ENCODE measurements at places on chromosomes 6 and 20. TPM values are rescaled to one million over a fixed set of nuclear protein-coding genes. Genes with fewer than 3 reads are reported as not detected.

DNA sequence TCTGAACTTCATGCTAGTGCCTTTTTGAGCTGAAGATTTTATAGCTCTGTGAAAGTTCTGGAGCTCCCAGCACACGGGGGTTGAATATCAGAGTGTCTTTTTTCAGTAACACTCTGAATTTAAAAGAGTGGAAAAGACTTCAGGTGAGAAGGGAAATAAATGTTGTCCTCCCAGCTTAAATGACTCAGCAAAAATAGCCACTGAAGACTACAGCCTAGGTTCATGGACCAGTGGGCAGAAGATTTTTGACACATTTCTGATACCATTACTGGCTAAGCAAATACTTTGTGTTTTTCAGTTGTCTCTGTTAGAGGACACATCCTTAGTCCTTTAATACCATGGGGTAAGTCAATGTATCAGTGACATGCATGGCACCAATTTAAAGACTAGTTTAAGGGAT is 338.5 kb upstream of the SPTLC3 start:
- no peak overlapping the region for H3K27ac ChIP-seq
- no peaks in the 10 kb centered on the region for H3K4me1 ChIP-seq
- H3K36me3 ChIP-seq = no peaks in the 10 kb centered on the region
- H3K27me3 ChIP-seq = no peaks in the 10 kb centered on the region
- no peak for DNase-seq
- H3K4me3 ChIP-seq = no peak overlapping the region

DNA sequence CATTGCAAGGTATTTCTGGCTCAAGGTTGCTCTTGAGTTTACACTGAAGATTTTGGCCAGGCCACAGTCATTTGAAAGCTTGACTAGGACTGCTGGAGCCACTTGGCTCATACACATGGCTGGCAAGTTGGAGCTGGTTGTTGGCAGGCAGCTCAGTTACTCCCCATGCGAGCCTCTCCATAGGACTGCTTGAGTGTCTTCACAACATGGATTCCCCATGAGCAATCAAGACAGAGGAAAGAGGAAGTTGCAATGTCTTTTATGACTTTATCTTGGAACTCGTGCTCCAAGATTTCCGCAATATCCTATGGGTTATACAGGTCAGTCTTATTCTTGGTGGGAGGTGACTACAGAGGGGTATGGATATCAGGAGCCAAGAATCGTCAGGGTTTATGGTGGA is 1.4 kb upstream of the MANBAL start:
- H3K4me3 ChIP-seq = no peak overlapping the region
- DNase-seq = no peak
- no peaks in the 10 kb centered on the region for H3K27me3 ChIP-seq
- no peak overlapping the region for H3K27ac ChIP-seq
- H3K4me1 ChIP-seq = peaks cover 30% of the 10 kb centered on the region
- peaks cover 6% of the 10 kb centered on the region for H3K36me3 ChIP-seq

DNA sequence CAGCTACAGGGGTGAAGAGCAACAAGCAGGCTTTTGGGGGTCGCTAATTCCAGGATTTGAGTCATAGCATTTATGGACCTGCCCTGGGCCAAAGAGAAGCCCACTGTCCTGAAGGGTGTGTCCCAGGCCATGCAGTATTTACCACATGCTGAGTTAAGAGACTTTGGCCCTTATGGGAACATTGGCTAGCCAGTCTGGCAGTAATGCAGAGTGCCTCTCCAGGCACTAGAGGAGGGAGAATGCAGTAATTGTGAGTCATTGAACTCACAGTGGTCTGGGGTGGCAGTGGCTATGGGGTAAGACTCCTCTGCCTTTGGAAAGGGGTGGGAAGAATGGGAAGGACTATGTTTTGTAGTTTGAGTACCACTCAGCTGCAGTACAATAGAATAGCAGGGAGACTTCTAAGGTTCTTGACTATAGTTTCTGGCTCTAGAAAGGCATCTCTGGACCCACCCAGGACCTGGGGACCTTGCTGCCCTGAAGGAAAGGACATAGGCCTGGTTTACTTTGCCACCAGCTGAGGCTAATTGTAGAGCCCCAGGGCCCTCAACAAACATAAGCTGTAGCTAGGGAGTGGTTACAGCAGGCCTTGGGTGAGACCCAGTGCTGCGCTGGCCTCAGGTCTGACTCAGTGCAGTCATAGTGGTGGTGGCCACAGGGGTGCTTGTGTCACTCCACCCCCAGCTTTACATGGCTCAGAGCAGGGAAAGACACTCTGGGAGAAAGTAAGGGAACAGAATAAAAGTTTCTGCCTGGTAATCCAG is 520.9 kb downstream of the HTR1B start:
- no peak overlapping the region for H3K4me3 ChIP-seq
- H3K27me3 ChIP-seq = no peaks in the 10 kb centered on the region
- H3K36me3 ChIP-seq = no peaks in the 10 kb centered on the region
- H3K4me1 ChIP-seq = no peaks in the 10 kb centered on the region
- DNase-seq = no peak

DNA sequence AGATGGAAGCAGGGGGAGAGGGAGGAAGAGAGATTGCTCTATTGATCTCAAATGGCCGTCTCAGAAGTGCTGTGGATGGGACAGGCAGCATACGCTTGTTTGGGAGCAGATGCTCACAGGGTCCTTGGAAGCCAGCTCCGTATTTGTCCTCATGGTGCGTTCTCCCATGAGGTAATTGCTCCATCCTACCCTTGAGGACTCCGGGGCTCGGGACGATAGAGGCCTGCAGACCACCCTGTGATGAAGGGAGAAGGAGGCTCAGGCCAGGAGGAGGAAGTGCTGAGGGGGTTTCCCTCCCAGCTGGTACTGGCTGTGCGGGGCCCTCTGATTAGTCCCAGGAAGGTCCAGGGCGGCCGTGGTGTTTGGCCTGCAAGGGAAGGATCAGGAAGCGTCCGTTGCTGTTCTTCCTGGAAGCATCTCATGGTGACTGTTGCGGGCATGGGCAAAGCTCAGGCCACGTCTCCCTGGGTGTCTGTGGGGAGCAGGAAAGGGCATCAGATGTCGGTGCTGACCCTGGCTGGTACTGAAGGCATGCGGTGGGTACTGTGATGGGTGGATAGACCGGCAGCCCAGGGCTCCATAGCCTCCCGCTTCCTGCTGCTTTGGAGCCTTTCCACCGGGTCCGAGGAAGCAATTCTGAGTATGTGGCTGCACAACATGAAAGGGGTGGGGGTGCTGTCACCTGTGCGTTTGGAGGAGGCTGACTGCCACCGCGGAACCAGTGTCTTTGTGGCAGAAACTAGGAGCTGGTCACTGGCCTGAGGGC is 158.3 kb downstream of the SYCP2 start:
- no peaks in the 10 kb centered on the region for H3K4me1 ChIP-seq
- H3K4me3 ChIP-seq = no peak overlapping the region
- no peak for DNase-seq
- H3K27me3 ChIP-seq = peaks cover 4% of the 10 kb centered on the region
- no peaks in the 10 kb centered on the region for H3K36me3 ChIP-seq

GRCh38 chr6:17167327-17167979 is 65.6 kb downstream of the STMND1 start:
- no peak overlapping the region for H3K4me3 ChIP-seq
- no peaks in the 10 kb centered on the region for H3K27me3 ChIP-seq
- peak; percentile 13 for DNase-seq
- no peaks in the 10 kb centered on the region for H3K4me1 ChIP-seq
- no peak overlapping the region for H3K27ac ChIP-seq

- no peak for DNase-seq
- no peaks in the 10 kb centered on the region for H3K27me3 ChIP-seq
- H3K4me1 ChIP-seq = peaks cover 20% of the 10 kb centered on the region
- H3K27ac ChIP-seq = peak overlapping the region; percentile 2
Observed at GRCh38 chr20:22512911-22513489, 71.4 kb downstream of the FOXA2 start.

DNA sequence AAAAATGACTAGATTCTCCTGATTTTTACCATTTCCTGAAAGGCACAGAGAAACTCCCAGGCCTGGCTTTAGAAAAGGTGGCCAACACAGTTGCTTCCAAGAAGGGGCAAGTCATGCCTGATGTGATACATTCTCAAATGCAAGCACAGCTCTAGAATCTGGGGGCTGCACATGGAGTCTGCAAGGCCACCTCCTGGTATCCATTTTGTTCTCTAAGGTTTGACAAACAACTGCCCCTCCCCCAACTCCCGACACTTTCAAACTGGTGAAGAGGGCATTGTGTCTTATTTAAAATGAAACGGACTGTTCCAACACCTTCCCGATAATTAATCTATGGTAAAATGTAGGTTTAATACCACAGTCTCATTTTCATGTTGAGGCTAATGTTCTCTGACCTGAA is 220.2 kb upstream of the CEP162 start:
- H3K4me1 ChIP-seq = no peaks in the 10 kb centered on the region
- DNase-seq = no peak
- H3K27ac ChIP-seq = no peak overlapping the region
- H3K27me3 ChIP-seq = no peaks in the 10 kb centered on the region

- no peak for DNase-seq
- H3K36me3 ChIP-seq = peaks cover 40% of the 10 kb centered on the region
- peaks cover 11% of the 10 kb centered on the region for H3K4me1 ChIP-seq
Observed at GRCh38 chr20:62938105-62938888, at the start of gene GID8. Gene GID8, plus strand, starts transcription at chr20:62938147. Its CDS starts 3,356 bp downstream, at chr20:62941503.

GRCh38 chr20:60262967-60263603 is 304.9 kb downstream of the CDH26 start:
- peaks cover 2% of the 10 kb centered on the region for H3K4me1 ChIP-seq
- peaks cover 2% of the 10 kb centered on the region for H3K27me3 ChIP-seq
- DNase-seq = no peak
- no peak overlapping the region for H3K27ac ChIP-seq

DNA sequence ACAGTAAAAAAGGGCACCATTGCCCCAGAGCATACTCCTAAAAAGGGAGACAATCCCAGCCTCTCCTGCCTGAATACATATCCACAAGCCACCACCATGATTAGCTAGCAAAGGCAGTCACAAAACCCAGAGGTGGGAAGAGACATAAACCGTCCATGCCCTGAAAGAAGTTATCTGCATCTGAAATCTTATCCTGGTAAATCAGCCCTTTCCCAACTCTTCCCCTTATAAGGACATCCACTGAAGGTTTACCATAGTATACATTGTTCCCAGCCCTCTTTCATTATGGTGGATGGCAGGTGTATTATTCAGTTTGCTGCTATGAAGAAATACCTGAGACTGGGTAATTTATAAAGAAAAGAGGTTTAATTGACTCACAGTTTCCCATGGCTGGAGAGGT is 95.2 kb downstream of the TBC1D7 start:
- no peaks in the 10 kb centered on the region for H3K27me3 ChIP-seq
- no peak overlapping the region for H3K4me3 ChIP-seq
- DNase-seq = no peak

DNA sequence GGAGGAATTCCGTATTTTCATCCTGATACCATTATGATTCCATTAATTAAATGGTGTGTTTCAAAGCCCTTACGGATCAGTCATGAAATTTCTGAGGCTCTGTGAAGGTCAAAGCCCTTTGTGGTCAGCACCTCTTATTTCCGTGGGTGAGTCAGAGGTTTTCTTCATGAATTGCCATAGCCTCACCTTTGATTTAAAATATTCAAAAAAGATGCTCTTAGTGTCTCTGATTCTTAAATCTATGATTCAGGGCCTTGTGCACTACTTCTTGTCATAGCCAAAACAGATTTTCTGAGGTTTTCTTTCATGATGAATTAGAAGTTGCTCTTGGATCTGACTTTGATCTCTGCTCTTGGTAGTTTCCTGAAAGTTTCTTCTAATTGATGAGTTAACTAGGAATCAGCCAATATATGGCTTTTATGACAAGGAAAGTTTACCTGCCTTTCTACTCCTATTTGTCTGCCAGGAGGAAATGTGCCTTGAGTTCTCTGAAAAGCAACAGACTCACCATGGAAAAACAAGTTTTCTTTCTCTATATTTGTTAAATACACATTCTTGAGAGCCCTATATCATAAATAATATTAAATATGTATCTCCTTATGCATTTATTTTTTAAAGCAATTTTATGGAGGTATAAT is 613.0 kb downstream of the UTRN start:
- H3K36me3 ChIP-seq = no peaks in the 10 kb centered on the region
- no peak overlapping the region for H3K4me3 ChIP-seq
- no peak for DNase-seq
- no peak overlapping the region for H3K27ac ChIP-seq

- no peak for DNase-seq
- H3K27me3 ChIP-seq = no peaks in the 10 kb centered on the region
- no peak overlapping the region for H3K4me3 ChIP-seq
- H3K36me3 ChIP-seq = no peaks in the 10 kb centered on the region
Observed at GRCh38 chr6:17505062-17505476, 95.0 kb upstream of the FAM8A1 start.

GRCh38 chr6:160978141-160978901 is 13.2 kb upstream of the MAP3K4 start:
- H3K4me1 ChIP-seq = peaks cover 4% of the 10 kb centered on the region
- no peaks in the 10 kb centered on the region for H3K36me3 ChIP-seq
- H3K4me3 ChIP-seq = no peak overlapping the region
- no peak for DNase-seq
- H3K27ac ChIP-seq = no peak overlapping the region

Gene XKR7
- polyA plus RNA-seq = 0.81 TPM

Gene SLC24A3
- 9.9 TPM for polyA plus RNA-seq

Gene OR2H1
- polyA plus RNA-seq = not detected

Gene GPR31
- polyA plus RNA-seq = 0.36 TPM

Gene ZSCAN23
- 3.6 TPM for polyA plus RNA-seq
